ENCODE measurements at places on chromosomes 3 and 15.

- no peak for DNase-seq
Measured at GRCh38 chr3:72015463-72015862, 230.5 kb upstream of the PROK2 start.

DNA sequence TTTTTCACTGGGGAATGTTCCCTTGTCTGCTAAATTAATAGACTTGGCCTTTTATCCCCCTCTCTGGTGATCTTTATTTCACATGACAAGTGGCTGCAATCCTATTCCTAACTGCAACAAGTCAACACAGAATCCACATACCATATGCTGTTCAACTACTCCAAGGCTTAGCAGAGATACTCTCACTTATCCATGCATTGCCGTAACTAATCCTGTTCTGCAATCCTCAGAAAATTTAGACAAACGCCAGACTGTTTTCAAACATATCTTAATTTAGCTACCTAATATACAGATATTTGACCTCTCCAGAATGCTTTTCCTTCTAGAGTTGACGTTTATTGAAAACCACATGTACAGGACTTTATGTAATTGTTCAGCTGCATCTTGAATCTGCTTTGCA lies 37.9 kb downstream of the EID1 start:
- no peak for DNase-seq

GRCh38 chr3:114569186-114569585 lies 275.4 kb downstream of the TIGIT start:
- no peak for DNase-seq

DNA sequence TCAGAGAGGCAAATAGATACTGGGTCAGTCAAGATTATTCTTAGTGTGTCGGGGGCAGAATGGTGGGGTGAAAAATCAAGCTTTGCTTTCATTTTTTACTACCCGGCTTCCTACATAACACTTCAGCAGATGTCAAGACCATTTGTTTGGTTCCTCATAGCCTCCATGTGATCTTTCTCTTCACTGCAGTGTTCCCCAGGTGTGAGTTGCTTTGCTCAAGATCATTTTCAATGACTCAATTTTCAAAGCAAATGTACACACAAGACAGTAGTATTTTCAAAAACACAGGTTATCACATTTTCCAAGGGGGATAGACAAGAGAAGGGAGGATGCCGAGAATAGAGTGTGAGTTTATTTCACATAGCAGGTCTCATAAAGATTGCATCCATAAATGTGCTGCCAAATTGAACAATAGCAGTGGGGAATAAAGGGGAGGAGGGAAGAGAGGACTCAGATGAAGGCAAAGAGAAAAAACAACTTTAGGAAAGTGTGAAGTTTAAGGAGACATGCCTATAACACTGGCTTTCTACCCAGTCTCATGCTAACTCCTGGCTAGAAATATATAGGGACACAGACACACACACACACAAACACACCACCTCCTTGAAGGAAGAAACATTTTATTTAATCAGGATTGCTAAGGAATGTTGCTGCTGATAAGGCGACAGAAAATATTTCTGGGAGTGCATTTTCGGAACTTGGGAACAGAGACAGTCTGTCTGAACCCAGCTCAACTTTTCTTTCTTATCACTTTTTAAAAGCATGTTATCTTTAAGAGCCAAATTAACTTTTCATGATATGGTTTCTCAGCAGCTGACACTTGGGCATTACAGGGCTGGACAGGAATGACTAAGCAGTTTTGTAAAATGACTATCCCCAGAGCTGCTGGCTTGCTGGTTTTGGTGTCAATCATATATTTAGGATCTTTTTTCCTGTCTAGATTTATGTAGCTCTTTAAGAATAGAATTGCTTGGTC lies 402.4 kb downstream of the RBMS3 start:
- peak; percentile 37 for DNase-seq

GRCh38 chr15:74746389-74746788 lies 2.3 kb upstream of the CYP1A2 start:
- no peak for DNase-seq

DNA sequence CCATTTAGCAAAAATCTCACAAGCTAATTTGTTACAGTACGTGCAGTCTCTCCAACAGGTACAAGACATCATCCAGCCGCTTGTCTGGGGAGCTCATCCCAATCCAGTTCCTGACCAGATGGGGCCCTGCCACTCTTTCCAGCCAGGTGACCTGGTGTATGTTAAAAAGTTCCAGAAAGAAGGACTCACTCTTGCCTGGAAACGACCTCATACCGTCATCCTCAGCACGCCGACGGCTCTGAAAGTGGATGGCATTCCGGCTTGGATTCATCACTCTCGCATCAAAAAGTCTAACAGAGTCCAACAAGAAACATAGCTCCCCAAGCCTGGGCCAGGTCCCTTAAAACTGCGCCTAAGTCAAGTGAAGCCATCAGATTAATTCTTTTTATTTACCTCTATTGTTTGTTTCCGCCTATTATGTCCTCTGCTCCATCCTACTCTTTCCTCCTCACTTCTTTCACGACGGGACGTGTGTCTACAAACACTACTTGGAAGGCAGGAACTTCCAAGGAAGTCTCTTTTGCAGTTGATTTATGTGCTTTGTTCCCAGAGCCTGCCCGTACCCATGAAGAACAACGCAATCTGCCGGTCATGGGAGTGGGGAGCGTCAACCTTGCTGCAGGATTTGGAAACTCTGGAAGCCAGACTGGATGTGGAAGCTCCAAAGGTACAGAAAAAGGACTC lies 37.5 kb downstream of the ZBTB11 start:
- DNase-seq, result no peak

GRCh38 chr15:61989667-61990066 lies 70.6 kb downstream of the VPS13C start:
- no peak for DNase-seq

DNA sequence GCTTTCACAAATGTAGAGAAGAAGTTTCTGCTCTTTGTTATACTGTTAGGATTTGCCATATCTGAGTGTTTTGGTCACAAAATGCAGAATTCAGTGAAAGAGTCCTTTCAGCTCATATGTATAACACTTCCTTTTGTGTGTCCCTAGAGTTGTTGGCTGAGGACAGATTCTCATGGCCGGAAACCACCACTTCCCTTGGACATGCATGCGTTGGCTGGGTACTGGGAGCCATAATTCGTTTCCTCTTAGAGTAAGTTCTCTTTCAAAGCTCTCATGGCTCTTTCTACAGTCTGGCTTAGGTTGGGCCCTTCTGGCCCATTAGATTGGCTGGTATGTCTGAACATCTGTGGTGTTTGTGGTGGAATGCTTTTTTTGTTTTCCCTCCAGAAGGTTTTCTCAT lies 298.5 kb downstream of the DIPK2A start:
- DNase-seq, result no peak

DNA sequence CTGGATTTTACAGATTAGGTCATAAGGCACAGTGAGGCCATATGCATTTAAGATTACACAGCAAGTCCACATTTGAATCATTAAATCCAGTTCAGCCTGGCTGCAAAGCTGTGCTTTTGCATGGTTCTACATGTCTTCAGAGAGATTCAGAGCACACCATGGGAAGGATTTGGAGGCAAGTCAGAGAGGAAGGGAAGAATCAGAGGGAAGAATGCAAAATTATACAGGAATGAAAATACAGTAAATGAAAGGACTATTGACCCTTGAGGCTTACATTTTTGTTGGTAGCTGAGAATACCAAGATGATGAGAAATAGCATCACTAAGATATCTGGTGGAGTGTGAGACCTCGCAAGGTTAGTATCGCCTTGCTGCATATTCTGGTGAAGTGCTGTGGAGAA lies 13.9 kb downstream of the FILIP1L start:
- no peak for DNase-seq

GRCh38 chr3:25783661-25784512 lies 644 bp upstream of the NGLY1 start:
- peak; percentile 76 for DNase-seq

DNA sequence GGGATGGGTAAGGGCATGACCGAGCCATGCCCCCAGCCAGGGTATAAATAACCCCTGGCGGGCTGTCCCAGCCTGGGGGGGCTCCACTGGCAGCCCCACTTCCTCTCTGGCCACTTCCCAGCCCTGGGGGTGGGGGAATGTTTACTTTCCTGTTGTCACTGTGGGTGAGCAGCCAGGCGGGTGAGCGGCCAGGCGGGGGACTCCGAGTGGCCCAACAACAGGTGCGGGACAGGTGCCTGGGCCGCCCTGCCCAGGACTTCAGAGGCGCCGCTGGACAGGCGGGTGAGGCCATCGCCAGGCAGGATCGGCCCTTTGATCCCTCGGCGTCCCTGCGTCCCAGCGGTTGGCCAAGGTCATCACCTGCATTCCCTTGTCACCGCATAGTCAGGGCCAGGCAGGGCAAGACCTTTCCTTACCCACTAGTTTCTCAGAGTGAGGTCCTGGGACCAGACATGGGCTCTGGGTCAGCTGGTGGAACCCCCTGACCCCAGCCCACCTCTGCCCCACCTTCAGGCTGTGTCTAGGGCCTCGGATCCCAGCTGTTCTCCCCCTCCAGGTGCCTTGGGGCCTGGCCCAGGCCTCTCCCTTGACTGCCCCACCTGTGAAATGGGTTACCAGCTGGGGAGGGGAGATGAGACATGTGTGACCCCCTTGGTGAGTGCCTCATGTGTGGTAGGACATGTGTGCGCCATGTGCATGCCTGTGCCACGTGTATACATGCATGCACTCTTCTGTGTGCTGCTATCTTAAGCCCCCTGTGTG lies 16.6 kb downstream of the SEMA3F start:
- no peak for DNase-seq

DNA sequence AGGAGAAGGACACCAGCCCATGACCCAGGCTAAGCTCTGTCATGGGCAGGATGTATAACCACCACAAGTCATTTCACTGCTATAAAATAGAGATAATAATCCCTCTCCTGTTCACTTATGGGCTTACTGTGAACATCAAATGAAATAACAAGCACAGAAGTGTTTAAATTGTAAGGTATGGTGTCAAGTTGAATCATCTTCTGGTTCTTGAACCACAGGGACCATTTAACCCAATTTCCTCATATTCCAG lies 44.3 kb upstream of the TLE3 start:
- DNase-seq, result no peak

DNA sequence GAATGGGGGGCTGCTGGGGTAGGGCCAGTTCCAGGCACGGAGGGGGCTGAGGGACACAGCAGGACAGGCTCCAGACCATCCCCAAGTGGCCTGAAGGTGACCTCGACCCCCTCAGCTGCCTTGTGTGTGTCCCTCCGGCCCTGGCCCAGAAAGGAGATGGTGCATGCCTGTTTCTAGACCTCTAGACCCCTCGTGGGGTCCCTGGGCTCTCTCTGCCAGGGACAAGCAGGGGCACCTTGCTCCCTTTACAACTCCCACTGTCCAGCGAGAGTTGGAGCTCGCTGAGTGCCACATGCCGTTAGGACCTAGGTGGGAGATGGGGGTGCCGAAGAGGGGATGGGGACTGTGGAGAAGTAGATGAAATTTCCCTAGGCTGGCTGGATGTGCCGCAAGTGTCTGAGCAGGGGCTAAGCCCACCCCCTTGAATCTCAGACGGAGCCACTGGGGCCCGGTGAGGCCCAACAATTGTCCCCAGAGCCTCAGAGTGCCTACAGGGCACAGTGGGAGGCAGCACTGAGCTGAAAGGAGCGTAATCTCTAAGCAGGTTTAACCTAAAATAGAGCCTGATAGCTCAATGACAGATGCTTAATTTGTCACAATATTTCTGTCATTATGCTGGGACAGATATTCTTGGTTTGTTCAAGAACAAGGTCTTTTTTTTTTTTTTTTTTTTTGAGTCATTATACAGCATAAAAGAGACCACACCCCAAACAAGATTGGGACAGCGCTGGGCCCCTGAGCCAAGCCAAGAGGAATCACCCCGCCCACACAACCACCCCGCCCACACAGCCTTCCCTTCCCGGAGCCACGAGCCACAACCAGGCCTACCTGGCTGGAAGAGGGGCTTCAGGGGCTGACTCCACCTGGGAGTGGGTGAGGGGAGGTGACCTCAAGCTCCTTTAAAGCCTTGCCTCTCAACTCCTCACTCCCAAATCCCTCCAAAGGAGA lies 23.6 kb upstream of the KLF13 start:
- peak; percentile 40 for DNase-seq

GRCh38 chr3:25747033-25747432 lies 36.2 kb downstream of the NGLY1 start:
- no peak for DNase-seq

- DNase-seq, result no peak
Measured at GRCh38 chr15:93294896-93295295, 205.9 kb upstream of the RGMA start.

GRCh38 chr15:70426096-70426821 lies 328.5 kb upstream of the TLE3 start:
- no peak for DNase-seq

DNA sequence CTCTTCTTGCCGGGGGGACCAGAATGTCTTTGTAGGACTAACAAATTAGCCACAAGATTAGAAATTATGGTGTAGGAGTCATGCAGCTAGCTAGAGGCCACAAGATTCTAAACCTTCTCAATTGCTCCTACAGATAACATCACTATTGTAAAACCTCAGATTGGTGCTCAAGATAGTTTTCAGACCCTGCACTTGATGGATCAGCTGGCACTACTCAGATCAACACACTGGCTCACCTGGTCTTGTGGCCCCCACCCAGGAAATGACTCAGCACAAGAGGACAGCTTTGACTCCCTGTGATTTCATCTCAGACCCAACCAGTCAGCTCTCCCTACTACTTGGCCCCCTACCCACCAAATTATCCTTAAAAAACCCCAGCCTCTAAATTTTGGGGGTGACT lies 124.1 kb upstream of the RASGRP1 start:
- no peak for DNase-seq

- DNase-seq, result no peak
Measured at GRCh38 chr15:77475898-77476297, 55.2 kb downstream of the HMG20A start.

- DNase-seq, result no peak
Measured at GRCh38 chr15:76962337-76963013, 30.9 kb downstream of the RCN2 start.

DNA sequence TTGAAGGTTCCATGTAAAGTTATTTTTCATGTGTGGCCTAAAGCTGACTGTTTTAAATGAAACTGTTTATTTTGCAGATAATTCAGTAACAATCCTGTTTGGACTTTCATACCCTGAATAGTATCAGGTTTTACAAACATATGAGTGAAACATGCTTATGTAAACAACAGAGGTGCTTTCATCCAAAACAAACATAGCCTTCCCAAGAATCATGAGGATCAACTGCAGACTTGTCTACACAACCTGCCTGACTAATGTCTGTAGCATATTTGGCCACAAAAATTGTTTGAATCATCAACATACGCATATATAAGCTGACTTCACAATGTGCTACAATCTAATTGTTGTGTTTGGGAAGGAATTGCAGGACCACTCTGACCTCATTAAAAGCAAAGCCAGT lies 190.4 kb downstream of the DIPK2A start:
- no peak for DNase-seq

- peak; percentile 23 for DNase-seq
Measured at GRCh38 chr15:34436956-34437442, 609 bp downstream of the GOLGA8A start.

GRCh38 chr3:159447841-159448240 lies 540.8 kb upstream of the IL12A start:
- no peak for DNase-seq

GRCh38 chr15:33068511-33068990 lies 126.0 kb downstream of the FMN1 start:
- DNase-seq, result peak; percentile 81
